ENCODE measurements at places on chromosomes 3 and 15.

GRCh38 chr3:187025254-187025655 is 94.9 kb downstream of the ST6GAL1 start:
- DNase-seq = no peak

DNA sequence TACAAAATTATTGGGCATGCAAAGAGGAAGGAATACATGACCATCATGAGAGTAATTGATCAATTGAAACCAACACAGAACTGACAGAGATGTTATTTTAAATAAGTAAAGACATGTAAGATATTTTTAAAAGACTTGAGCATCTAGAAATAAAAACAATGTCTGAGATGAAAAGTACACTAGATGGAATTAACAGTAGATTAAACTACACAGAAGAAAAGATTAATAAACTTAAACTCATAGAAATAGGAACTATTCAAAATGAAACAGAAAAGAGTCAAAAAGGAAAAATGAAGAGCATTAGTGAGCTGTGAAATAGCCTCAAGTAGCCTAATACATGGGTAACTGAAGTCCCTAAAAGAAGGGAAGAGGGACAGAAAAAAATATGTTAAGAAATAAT is 8.5 kb upstream of the ARF4 start:
- DNase-seq = no peak

DNA sequence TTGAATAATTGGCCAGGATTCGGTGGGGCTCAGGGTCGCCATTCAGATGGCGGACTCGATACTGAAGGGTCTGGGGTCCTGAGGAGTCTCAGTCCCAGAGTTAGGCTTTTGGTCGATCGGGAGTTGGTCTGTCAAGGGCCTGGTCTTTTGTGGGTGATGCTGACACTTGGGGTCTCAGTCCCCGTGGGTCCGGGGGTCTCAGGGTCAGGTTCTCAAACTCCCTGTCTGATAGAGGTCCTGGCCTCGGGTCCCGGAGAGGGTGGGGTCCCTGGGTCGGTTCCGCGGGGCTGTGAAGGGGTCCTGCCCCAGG is 467 bp downstream of the NCKIPSD start:
- no peak for DNase-seq

DNA sequence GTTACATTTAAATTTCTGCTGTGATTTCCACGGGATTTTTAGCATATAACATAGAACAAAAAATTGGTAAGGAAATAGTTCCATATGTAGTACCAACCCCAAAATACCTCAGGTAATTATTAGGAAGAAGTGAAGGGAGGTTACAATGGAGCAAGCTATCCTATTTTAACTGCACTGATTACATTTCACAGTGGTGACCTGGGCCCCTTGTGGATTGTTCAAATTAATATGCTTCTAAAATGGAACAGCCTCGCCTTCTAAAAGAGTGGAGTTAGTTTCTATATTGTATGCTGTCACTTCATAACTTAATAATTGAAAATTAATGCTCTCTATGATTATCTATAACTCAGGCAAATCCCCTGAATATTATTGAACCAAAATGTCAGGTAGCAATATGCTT is 651.7 kb upstream of the GBE1 start:
- DNase-seq = no peak

DNA sequence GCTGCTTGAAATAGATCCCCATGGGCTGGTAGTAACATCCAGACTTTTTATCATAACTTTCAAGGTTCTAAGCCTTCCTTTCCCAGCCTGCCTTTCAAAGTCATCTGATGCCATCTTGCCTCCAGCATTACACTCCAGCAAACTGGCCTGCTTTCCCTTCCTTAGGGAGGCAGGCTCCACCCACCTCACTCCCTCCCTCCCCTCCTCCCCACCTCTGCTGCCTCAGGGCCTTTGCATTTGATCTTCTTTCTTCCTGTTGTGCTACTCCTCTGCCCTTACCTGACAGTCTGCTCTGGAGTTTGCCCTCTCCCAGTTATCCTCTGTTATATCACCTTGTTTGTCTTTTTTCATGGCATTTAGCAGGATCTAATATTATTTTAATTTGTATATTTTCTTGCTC is 319.5 kb downstream of the KCNH8 start:
- DNase-seq = no peak

- no peak for DNase-seq
These were observed 227.2 kb downstream of the ADAMTS17 start for GRCh38 chr15:100114571-100114970.

GRCh38 chr15:63189941-63190768 is 749 bp downstream of the RAB8B start:
- DNase-seq = no peak

DNA sequence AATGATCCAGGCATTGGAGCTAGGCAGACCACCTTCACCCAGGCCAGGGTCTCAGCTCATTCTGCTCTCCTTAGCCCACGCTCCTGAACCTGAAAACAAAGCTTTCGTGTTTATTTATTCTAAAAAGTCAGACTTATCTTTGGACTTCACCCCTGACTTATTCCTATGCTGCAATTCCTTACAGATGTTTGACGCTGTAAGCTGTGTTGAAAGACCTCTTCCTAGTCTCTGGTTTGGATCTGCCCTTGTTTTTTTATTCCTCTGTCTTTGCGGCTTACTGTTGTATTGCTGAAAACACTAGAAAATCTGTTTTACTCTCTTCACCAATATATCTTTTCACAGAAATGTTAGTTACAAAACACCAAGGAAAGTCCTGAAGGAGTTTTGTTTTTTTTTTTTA is 40.5 kb upstream of the LDHAL6B start:
- no peak for DNase-seq

- DNase-seq = no peak
These were observed 17.1 kb downstream of the SETMAR start for GRCh38 chr3:4320096-4320911.

DNA sequence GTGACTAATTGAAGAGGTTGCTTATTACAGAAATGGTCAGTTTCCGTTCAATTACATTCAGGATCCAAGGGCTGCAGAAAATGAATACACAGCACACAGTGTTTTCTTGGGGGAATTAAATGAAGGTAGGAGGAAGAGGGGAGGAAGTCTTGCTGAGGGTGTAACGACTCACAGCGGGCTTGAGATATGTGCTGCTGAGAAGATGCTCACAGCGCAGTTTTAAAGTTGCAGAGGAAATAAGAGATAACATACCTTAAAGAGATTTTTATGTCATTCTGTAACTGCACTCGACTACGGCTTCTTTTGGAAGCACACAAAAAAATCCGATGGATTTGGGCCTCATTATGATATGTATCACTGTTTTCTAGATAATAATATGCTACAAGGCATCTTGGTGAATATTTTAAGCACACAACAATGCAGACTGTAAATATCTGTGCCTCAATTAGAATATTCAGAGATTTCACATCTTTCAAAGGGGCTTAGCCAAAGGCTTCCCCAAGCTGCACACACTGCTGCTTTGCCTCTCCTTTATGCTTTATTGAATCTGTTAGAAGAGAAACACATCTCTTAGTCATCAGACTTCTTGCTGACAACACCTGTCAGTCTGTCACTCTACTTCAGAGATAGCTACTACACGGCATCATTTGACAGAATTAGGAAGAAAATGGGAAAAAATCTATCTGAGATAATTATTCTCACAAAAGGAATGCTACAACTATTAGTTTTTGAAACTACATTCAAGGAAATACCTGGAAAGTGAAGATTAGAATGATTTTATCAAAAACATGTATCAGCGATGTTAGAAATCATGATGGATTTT is 773.2 kb downstream of the OTOL1 start:
- no peak for DNase-seq

GRCh38 chr3:51934991-51935885 is 6.5 kb downstream of the RRP9 start:
- no peak for DNase-seq

DNA sequence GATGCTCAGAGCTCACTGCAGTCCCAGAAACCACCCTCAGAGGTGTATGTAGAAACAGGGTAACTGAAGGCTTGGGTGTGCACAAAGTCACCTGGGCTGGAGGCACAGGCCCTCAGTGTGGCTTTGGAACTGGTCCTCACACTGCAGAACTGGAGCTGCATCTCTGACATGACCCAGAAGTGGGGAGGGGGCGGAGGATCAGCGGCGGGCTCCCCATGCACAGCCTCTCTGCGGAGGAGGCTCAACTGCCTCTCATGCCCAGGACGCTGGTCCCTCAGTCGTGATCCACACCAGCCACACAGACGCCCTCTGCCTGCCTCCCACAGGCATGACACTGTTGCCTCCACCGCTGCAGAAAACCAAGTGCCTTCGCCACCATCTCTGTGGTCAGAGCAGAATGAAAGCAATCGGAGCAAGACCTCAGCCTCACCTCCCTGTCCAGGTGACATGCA is 73.7 kb downstream of the TM2D3 start:
- DNase-seq = peak; percentile 1

- no peak for DNase-seq
These were observed 718.2 kb upstream of the GRM7 start for GRCh38 chr3:6142707-6143106.

DNA sequence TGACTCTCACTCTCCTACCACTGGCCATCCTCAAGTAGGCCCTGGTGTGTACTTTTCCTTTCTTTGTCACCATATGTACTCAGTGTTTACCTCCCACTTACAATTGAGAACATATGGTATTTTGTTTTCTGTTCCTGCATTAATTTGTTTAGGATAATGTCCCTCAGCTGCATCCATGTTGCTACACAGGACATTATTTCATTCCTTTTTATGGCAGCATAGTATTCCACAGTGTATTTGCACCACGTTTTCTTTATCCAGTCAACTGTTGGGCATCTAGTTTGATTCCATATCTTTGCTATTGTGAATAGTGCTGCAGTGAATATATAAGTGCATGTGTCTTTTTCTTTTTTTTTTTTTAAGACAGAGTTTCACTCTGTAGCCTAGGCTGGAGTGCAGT is 126.2 kb downstream of the GALK2 start:
- DNase-seq = no peak

- DNase-seq = no peak
These were observed 100.6 kb upstream of the IGF1R start for GRCh38 chr15:98547741-98548138.

DNA sequence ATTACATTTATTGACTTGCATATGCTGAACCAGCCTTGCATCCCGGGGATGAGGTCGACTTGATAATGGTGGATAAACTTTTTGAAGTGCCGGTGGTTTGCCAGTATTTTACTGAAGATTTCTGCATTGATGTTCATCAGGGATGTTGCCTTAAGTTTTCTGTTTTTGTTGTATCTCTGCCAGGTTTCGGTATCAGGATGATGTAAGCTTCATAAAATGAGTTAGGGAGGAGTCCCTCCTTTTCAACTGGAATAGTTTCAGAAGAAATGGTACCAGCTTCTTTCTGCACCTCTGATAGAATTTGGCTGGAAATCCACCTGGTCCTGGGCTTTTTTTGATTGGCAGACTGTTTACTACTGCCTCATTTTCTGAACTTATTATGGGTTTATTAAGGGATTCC is 250.8 kb downstream of the TBC1D5 start:
- DNase-seq = no peak

DNA sequence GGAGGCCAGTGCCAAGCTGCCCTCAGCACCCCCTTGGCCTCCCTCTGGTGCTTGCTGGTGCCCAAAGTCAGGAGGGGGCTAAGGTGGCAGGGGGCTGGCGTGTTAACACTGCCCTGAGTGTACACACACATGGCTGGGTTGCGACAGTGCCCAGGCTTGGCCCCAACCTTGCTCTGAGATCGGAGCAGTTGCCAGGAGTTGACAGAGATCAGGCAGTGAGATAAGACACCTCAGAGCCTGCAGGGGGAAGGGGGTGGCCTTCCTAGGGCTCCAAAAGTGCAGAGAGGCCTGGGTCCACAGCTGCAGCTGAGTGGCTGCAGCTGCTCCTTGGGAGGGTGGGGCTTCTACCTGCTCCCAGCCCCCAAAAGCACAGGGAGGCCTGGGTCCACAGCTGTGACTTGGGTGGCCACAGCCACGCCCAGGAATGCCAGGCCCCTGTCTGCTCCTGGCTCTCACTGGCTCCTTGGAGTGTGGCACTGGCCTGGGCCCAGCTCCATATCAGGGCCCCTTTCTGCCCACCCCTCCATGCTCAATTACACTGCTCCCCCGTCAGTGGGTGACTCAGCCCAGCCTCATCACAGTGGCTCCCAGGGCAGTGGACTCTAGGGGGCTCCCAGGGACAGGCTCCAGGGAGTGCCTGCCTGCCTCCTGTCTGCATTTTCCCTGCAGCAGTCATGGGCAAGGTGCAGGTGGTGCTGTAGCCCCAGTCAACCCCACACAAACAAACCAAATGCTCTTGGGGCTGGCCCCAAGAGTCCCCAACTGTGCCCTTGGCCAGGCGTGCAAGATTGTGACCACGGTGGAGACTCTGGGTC is 56.4 kb upstream of the C15orf39 start:
- no peak for DNase-seq

- DNase-seq = no peak
These were observed 223.3 kb upstream of the ADAMTS9 start for GRCh38 chr3:64911138-64911537.

- DNase-seq = no peak
These were observed 113.6 kb upstream of the SNTN start for GRCh38 chr3:63538919-63539318.

DNA sequence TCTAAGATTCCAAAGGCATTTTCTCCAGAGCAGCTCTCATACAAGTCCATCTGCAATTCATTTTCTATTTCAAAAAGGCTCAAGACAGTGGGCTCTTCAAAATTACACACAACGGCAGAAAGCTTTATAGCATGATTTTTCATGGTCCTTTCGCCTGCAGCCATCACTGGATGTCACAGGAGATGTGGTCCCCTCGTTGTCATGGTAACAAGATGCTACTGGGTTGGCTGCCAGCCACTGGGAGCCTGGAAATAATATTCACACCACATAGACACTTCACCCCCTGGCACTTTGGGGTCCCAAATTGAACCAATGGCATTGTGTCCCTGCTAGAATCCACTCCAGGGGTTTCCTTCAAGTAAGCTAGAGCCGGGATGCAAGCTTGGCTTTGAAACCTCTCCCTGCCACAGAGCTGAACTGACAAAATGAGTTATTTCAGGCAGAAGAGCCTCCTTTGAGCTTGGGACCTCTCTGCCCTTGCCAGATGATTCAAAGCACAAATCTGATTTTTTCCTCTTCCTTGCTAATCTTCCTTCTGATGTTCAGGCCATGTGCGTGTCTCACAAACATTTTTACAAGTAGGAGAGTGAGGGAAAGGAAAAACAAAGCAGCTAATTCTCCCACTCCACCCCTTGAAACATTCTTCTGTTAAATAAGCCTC is 512.6 kb upstream of the ADAMTS9 start:
- no peak for DNase-seq

DNA sequence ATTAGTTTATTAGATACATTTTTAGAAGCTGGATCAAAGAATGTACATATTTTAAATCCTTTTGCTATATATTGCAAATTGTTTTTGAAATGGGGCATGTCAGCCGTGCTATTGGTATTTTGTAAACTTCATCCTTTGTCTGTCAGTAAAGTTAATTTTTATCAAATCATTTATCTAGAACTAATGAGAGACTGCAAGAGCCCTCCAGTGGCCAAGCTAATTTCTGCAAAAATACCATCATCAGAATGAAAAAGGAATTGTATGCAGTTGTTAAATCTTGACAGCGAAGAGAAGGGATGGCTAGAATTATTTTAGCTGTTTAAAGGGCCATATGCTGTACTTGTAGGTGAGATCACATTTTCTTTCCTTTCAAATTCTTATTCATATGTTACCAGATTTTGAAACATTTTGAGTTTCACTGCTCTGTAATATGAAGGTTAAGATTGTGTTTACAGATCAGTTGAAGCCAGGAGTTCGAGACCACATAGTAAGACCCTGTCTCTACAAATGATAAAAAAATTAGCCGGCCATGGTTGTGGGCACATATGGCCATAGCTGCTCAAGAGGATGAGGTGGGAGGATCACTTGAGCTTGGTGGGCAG is 8.1 kb upstream of the CLDN11 start:
- DNase-seq = peak; percentile 2

- DNase-seq = no peak
These were observed 782.2 kb upstream of the GOLIM4 start for GRCh38 chr3:168877899-168878298.

GRCh38 chr15:49229922-49230321 is 59.9 kb downstream of the GALK2 start:
- DNase-seq = no peak
